ENCODE measurements at places on chromosomes 12 and 14.

GRCh38 chr12:104683831-104684503 lies 227.2 kb downstream of the CHST11 start:
- no peak for DNase-seq

- DNase-seq = no peak
Measured at GRCh38 chr14:68585690-68586089, 207.2 kb downstream of the ZFP36L1 start.

GRCh38 chr14:95725685-95726336 lies 11.9 kb upstream of the TCL1A start:
- no peak for DNase-seq

DNA sequence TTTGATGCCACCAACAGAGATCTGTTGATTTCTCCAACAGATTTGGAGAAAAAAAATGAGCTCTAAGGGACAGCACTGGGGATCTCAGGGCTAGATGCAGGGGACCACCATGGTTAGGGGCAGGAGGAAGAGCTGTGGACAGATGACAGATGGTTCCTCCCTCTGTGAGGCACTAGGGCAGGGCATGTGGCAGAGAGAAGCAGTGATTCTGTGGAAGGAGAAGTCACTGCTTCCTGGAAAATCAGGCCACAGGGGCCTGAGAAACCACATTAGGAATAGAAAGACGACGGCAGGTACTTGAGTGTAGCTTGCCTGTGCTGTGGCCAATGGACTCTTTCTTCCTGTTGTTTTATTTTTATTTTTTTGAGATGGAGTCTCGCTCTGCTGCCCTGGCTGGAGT lies 24.9 kb upstream of the TMED2 start:
- DNase-seq = no peak

DNA sequence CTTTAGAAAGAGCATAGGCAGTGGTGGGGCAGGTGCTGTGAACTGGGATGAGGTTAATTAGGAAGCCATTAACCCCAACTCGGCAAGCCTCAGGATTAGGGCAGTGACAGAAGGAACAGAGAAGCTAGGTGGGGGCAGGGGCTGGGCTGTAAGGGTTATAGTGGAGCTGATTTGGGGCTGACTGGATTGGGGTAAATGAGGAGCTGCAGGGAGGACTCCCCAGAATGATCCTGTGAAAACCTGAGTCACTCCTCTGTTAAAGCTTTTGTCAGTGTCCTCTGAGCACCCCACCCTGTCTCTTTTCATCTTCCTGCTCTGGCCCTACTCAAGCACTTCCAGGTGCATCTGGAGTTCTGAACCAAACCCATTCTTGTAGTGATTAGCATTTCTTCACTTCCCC lies 4.4 kb downstream of the KLC1 start:
- DNase-seq = no peak

GRCh38 chr12:54147186-54147585 lies 41.6 kb downstream of the SMUG1 start:
- no peak for DNase-seq

DNA sequence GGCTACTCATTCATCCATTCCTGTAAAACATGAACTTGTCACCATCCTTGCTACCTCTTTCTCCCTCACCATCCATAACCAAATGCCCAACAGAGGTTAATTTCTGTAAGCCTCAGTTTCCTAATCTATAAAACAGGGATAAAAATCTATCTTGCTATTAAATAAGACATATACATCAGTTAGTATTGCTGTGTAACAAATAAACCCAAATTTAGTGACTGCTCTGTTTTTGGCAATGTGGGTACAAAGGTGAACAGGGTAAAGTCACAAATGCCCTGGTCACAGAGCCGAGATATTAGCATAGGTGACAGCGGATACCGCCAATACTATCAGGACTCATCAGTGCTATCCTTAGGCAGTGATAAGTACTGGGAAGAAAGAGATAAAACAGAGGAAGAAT lies 3.6 kb upstream of the FBXO21 start:
- no peak for DNase-seq

DNA sequence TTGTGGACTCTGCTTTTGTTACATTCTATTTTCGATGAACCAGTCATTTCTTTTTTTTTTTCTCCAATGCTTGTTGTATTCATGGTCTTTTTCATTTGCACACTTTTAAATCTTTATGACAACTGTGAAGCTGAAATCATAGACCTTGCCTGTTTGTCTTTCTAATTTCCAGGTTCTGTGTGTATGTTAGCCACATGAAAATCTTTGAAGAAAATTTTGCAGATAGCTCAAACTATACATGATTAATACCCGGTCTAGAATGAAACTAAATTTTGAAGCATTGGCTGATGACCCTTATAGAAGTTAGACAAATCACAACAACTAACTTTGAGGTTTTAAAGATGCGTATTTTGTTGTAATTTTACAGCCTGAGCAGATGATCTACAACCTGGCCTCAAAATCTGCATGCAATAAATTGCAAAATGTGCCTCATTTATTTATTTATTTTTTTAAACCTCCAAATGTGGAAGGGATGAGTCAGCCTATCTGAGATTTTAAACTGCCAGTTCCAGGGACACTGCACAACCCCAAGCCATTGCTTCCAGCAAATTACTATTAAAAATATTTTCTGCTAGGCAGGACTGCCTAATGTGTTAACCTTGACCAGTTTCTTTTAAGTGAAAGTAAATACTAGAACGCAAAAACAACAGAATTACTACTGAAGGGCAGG lies 96.3 kb upstream of the NAV3 start:
- DNase-seq = no peak

GRCh38 chr12:119375883-119376190 lies 41.3 kb downstream of the CCDC60 start:
- no peak for DNase-seq

DNA sequence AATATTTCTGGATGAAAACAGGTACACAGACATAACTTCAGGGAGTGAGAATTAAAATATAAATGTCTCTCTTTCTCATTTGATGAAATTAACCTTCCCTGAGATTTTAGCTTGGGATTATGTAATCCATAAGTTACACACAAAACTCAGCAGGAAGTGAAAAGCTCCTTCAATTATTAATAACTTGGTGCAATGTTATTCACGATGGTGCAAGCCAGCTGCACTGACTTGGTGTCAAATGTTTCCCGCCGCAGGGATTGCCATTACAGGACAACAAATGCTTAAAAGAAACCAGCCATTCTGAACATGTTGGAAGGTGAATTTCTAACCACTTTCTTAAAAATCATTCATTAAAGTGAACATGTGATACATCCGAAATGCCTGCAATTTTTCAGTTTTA lies 250.4 kb downstream of the FOXN3 start:
- DNase-seq = no peak

GRCh38 chr12:50106907-50107306 lies 3.1 kb downstream of the GPD1 start:
- no peak for DNase-seq

DNA sequence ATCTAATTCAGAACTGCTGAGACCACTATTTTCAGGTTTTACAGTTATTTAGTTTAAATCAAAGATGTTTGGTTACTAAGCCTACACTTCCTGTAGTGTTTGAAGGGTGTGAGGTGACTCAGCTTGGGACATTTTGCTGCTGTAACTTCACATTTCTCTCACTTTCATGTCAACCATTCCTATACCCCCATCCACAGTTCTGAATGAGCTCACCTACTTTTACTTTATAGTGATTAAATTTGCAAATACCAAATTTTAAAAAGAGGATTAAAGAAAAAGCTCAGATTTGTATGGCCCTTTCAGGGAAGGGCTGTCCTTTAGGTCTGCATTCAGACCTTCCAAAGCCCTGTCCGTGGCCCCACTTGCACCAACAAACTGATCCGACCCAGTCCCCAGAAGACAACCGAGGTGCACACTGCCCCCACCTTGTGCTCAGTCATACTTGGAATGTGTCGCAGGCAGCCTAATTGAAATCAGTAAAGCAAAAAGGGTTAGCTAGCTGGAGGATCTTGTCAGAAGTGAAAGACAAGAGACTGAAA lies 174.4 kb downstream of the MON2 start:
- no peak for DNase-seq

- DNase-seq = no peak
Measured at GRCh38 chr14:25080682-25081081, 30.7 kb upstream of the STXBP6 start.

GRCh38 chr12:71299541-71300376 lies 139.8 kb upstream of the LGR5 start:
- DNase-seq = no peak

DNA sequence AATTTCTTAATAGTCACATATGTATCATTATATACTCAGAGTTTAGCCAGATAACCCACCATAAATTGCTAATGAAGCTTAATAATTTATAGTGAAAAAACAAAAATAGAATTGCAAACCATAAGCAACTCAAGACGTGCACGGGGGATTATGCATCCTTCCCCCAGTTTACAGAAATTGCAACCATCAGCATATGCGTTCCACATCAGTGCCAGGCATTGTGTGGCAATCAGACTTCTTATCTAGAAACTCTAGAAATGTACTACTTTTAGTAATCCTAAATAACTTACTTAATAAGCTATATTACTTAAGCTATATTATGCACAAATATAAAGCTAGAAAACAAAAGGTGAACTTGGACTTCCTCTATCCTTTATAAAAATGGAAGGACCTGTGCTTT lies 115.8 kb downstream of the CRADD start:
- DNase-seq = no peak

GRCh38 chr14:35470755-35471154 lies 63.2 kb upstream of the INSM2 start:
- DNase-seq = no peak

DNA sequence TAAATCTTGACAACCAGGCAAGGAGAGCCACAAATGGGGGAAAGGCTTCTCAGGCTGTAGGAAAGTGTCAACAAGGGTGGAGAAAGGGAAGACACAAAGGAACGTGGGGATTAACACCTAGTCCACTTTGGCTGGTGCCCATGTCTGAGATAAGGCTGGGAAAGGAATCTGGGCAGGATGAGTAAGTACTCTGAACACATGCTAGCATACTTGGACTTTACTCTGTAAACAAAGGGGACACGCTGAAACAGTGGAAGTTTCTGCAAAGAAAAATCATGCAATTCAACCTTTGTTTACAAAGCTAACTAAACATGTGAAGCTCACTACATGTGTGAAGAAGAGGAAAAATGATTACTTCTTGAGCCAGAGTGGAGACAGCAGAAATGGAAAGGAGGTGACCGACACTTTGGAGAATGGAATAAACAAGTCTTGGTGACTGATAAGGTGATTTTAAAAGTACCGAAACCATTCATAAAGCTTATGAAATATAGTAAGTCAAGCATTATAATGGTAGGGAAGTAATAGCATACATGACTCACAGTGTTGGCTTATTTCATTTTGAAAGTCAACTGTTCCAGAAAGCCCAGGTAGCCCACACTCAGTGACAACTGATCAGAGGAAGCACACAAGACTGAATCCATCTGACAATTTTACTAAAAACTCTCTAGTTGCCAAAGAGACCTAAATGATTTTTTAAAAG lies 13.2 kb downstream of the CPNE8 start:
- no peak for DNase-seq

DNA sequence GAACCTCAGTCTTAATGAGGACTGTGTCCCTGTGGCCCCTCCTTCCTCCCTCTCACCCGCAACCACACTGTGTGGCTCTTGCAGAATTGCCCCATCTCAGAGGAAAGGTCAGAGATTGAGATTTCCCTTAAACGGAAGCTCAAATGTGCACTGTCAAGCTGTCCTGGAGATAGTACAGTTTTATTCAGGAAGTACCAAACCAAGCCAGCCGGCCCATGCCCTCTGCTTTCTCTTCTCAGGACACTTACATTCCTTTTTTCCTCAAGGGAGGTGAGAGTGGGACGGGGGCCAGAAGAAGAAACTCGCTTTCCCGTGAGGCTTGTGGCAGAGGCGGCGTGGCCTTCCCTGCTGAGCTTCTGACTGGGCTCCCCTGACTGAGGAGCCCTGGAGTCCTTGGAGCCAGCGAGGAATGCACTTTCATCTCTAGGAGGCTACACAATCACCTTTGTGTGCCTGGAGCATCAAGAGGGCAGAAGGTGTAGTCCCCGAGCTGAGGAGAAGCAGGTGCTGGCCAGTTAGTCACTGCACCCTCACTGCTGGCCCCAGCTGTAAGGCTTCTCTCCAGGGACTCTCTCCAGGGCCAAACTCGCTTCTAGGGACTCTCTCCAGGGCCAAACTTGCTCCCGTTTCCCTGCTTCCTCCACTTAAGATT lies 24.1 kb upstream of the ATP2A2 start:
- no peak for DNase-seq

DNA sequence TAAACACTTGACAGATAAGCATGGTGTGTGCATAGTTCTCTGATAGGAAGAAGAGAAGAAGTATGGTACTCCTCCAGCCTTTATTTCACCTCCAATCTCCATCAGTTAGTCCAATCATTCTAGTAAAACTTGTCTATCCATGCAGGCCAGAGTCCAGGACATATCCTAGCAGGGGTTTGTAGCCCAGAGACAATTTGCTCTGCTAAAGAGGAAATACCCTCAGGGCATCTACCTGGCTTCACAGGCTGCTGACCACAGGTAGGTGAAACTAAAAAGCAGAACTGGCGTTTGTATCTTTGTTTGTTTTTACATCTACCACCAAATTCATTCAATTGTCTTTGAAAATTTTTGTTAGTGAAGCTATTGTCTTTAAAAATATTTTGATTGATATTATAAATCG lies 717.6 kb downstream of the FSCB start:
- no peak for DNase-seq

DNA sequence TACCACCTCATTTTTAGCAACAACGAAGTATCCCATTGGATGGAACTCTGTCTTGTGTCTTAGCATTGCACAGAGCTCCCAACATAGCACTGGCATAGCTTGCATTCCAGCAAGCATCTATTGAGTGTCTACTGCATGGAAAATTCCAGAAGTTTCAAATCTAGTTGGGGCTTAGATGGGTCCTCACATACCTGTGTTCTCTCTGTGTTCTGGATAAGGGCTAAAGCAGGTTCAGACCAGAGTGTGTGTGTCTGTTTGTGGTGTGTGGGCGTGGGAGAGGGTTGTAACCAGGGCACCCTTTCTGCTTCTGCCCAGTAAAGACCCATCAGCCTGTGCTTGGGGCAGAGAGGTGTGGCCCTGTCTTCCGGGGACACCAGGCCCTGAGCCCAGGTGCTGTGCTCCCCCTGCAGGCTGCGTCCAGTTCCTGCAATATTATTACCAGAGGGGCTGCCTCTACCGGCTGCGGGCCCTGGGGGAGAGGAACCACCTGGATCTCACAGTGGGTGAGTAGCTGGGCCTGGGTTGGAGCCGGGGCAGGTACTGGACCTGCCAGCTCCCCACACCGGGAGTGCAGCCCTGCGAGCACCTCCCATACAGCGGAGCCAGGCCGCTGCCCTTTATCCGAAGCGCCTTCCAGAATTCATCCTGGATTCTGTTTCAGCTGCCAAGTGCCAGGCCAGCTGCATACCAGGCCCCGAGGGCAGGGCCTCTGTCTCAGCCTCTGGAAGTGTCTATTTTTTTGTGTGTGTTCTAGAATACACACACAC lies 20.3 kb downstream of the RHOF start:
- peak; percentile 12 for DNase-seq

DNA sequence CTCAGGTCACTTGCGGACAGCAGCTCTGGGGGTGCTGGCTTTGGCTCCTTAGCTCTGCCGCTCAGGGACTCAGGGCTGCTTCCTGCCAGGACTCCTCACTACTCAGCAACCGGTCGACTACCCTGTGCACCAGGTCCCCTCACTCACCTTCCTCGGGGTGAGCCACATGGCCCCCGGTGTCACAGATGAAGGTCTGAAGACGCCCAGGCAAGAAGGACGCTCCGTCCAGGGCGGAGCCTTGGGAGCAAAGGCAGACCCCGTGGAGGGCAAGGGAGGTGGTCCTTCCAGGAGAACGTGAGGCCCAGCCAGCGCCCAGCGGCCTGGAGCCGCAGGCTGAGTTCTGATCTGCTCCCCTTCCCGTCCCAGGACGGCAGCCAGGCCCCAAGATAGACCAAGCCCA lies 32.0 kb downstream of the SLC6A12 start:
- DNase-seq = no peak

GRCh38 chr14:25833341-25834126 lies 764.3 kb downstream of the NOVA1 start:
- no peak for DNase-seq
